Germinal center (tissue), 1 donor: ENCODE measurements at places on chromosomes 7 and 10.

- DNase-seq = no peak
Measured at GRCh38 chr7:74027683-74028320, at the start of gene ELN. TSS of gene ELN (plus strand) at chr7:74028173. CDS start at chr7:74028188, 15 bp downstream.

GRCh38 chr10:44862006-44862751, 49.0 kb upstream of the TMEM72 start:
- no peak for DNase-seq

DNA sequence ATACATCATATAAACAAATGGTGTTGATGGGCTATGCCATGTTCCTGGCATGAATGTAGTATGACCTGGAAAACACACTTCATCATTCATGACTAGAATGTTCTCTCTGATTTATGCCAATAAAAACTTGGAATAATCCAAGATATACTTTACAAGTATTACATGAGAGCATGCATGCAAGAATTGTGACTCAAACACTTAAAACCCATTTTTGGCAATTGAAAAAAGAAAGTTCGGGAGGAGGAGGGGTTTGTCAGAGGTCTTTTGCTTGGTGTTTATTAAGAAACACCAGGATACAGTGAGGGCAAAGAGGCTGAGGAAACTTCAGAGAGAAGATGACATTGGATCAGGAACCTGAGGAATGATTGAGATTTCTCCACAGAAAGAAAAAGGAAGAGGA, 10.2 kb upstream of the CUL1 start:
- no peak for DNase-seq

DNA sequence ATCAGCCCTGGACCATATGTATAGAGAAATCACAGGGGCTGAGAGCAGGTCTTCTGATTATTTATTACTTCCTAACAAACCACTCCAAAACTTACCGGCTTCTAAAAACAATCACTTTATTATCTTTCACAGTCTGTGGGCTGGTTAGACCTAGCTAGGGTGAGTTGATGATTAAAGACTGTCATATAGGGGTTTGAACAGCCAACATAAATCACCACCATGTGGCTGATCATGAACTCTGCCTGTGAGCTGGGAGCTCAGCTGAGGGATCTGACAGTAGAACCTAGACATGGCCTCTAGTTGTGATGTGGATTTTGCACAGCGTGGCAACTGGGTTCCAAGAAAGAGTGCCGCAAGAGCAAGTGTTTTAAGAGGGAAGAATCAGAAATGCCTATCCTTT, 305.4 kb downstream of the CSTF2T start:
- no peak for DNase-seq

GRCh38 chr7:67056683-67057082, 60.0 kb downstream of the TYW1 start:
- no peak for DNase-seq

- no peak for DNase-seq
Measured at GRCh38 chr7:84236398-84236797, 41.8 kb upstream of the SEMA3A start.

DNA sequence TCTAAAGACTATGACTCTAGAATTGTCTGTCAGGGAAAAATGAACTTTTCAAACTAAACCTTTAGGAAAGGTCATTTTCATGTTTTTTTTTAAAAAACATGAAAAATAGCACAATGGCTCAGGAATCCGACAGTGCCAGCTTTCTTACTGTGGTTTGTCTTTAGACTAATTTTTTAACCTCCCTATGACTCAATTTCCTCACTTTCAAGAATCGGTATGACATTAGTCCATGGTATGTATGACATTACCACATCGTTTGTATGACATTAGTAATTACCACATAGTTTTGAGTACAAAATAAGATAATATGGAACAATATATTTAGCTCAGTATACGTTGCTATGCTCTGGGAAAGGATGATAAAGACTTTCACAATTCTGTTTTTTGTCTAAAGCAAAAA, 383.2 kb downstream of the PTPRN2 start:
- DNase-seq = no peak

DNA sequence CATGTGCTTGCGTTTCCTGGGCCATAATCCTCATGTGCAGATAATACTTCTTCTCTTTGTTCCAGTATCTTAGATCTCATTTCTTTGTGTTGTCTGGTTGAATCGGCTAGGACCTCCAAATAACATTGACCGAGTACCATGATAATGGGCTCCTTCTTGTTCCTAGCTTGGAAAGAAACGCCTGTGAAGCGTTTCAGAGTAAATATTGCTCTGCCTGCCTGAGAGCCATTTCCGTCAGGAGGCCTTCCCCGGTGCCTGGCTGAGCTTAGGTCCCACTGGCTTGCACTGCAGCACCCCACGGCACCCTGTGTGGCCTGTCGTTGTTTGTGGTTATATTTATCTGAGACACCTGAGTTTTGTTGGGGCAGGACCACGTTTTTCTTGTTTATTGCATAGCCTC, 17.7 kb downstream of the FOXK1 start:
- DNase-seq = no peak

GRCh38 chr10:128147669-128148068, 21.4 kb upstream of the MKI67 start:
- DNase-seq = no peak

DNA sequence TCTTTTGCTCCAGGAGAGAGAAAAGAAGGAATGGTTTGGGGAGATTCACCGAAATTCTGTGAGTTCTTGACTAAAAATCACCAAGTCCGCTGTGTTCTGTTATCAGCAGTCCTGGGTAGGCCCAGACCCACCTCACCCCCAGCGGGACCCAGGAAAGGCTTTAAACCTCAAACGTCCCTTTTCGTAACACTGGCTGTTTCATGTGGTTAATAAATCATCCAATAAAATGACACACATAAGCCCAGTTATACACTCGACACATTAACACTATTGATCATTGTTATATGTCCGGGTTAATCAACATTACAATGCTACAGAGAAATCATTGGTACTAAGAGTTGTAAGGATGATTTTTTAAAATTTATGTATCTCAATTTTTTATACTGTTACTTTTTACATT, 25.2 kb downstream of the DIP2C start:
- DNase-seq = no peak
